ENCODE measurements at places on chromosomes 3 and 15.

DNA sequence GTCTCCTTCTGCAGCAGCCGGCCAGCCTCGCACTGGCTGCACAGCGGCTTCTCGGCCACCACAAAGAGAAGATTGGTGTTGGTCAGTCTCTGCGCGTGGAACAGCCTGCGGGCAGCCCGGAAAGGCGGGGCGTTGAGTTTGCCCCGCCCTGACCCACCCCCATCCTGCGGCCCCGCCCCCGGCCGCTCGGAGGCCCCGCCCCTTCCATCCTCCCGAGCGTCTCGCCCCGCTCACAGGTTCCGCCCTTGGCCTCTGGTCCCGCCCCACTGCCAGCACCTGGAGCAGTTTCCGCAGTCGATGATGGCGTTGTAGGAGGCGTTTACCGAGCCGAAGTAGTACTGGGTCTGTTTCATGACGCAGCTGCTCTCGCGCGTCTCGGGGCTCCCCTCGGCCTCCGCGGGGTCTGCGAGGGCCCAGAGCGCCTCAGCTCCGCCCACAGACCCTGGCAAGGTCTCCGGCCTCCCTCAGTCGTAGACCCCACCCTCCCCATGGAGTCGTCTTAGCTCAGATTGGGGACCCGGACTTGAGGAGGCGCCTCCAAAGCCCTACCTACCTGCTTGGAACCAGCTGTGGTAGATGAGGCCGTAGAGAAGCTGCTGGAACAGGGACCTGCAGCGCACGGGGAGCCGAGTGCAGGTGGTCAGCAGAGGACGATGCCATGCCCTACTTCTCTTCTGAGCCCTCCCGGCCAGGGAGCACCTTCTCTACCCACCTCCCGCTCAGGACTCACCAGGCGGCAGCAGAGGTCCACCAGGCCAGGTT lies 5.9 kb upstream of the TMEM115 start:
- DNase-seq, result peak; percentile 94

DNA sequence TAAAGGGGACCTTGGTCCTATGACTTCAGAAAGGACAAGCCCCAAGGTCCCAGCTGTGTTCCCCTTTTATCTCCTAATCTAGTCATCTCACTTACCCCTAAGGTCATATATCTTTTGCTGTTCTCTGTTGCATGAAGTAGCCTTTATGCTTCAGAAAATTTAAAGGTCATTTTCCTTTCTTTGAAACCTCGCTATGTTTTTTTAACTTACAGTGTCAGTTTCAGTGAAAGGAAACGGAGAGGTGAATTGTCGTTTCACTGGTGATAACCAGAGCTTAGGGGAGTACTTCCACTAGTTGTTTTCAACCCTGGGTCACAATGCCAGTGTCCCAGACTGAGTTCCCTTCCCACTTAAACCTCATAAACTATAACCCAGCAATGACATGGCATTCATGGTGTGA lies 357.4 kb downstream of the GAP43 start:
- DNase-seq, result no peak

- DNase-seq, result no peak
These were observed 21.3 kb downstream of the POC1A start for GRCh38 chr3:52132930-52133329.

DNA sequence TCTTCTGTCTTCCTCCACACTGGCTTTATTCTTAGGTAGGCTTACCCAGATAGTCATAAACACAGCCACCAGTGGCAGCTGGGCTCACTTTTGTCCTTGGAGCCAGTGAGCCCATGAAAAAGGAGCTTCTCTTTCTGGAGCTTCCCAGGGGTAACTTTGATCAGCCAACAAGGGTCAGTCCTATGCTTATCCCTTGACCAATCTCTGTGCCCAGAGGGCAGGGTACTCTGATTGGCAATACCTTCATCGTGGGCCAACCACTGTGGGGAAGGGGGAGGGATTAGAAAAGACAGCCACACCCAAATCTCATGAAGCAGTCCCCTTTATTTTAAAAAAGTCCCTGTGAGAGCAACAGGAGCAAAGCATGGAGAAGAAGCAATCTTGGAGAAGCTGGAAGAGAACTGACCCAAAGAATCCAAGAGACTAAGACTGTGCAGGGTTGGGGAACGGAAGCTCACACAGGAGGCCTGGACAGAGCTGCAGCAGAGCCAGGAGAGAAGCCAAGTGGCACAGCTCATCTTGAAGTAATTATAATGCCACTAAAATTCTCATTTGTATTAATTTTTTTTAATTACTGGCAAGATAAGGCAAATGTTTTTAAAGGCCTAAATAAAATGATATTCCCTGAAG lies 70.4 kb downstream of the SSUH2 start:
- DNase-seq, result no peak

GRCh38 chr15:65146438-65146837 lies 12.8 kb upstream of the PDCD7 start:
- DNase-seq, result no peak

- DNase-seq, result no peak
These were observed 556.2 kb upstream of the SUCLG2 start for GRCh38 chr3:68210635-68211034.

DNA sequence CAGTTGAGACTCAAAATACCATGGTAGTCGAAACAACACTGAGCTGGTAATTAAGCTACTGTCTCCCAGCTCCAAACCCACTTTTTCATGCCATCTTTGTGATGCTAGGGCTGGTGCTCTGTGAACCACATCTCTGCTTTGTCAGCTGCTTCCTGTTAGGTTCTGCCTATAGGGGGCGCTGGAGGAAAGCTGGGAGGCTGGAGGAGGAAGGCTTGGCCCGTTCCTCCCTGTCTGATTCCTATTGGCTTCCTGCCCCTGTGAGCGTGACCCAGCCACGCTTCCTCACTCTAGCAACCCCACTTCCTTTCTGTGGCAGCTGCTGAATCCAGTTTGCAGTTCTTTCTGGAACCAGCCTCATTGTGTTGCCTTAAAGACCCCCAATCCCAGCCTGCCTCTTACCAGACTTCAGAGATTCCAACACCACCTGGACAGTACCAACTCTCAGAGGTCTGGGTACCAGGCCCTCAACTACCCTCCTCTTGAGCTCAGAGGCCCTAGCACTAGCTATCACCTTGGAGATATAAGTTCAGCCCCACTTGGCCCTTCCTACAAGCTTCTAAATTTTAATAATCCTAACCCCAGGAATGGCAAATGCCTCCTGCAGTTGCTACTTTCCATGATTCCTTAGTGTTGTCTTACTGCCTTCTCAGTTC lies 120.9 kb downstream of the ERC2 start:
- no peak for DNase-seq

DNA sequence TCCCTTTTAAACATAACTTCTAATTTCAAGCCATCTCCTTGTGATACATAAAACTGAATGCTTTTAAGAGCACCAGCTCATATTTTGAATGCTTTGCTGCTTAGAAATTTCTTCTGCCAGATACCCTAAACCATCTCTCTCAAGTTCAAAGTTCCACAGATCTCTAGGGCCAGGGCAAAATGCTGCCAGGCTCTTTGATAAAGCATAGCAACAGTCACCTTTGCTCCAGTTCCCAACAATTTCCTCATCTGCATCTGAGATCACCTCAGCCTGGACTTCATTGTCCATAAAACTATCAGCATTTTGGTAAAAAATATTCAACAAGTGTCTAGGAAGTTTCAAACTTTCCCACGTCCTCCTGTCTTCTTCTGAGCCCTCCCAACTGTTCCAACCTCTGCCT lies 17.5 kb downstream of the OSTN start:
- DNase-seq, result no peak

DNA sequence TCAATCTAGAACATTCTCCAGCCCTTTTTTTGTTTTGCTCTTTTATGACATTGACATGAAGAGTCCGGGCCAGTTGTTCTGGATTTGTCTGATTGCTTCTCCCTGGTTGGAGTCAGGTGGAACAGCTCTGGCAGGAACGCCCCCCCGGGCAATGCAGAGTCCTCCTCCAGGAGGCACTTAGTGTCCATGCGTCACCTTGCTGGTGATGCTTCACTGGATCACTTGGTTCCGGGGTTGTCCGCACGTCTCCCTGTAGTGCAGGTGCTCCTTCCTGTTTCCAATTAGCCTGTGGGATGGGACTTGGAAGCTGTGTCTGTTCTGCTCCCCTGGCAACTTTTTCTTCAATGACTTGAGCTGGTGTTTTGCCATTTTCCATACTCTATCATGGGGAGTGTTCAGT lies 9.8 kb downstream of the CSK start:
- DNase-seq, result no peak

GRCh38 chr3:16484984-16485383 lies 28.5 kb downstream of the RFTN1 start:
- DNase-seq, result no peak

GRCh38 chr15:95624616-95625361 lies 705.7 kb upstream of the NR2F2 start:
- DNase-seq, result no peak

DNA sequence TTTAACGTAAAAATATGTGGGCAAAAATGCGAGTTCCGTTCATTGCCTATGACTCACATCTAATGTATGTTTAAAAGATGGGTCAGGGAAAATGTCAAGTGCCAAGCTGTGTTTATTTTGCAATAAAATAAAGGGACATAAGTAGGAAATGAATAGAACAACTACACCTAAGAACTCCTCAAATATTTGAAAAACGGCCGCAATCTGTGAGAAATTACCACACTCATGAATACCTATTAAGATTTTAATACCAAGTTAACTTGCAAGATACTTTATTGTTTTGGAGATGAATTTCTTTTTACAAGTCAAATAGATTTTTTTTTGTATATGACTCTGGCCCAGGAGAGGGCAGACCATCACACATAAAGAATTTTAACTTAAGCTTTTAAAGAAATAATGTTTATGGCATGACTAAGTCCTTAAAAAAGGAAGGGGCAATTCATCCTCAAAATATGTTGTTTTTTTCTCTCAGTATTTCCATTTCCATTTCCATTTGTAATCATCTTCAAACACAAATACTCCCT lies 152.7 kb downstream of the SUCNR1 start:
- DNase-seq, result no peak

- no peak for DNase-seq
These were observed 85.4 kb upstream of the ABHD2 start for GRCh38 chr15:89002830-89003229.

DNA sequence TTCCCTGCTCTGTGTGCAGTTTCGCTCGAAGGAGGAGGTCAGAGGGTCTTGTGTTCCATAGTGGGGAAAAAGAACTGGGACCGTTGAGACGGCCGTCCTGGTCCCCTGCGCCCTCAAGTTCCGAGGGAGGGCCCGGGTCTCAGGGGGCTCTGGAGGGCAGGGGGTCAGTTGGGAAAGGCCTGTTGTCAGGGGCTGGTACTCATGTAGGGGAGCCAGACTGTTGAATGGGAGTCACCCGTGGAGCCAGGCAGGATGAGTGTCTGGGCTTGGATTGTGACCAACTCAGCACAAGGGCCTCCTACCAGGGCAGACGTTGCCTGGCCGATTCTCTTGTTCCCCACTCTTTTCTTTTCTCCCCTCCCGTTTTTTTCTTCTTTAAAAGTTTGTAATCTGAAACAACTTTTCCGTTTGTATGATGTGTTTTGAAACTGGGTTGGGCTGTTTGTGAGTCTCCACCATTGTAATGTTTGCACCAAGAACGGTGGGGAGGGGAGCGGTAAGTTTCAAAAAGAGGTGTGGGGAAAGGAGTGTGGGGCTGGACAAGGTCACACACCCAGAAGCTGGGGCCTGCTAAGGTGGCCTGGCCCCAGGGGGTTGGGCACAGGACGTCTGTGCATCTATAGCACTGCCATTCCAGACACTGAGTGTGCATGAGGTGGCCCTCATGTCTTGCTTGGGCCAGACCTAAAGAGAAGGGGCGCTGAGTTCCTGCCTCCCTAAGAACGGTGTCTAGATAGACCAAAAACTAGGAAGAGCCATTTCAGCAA lies 1.1 kb downstream of the CMTM7 start:
- DNase-seq, result no peak

DNA sequence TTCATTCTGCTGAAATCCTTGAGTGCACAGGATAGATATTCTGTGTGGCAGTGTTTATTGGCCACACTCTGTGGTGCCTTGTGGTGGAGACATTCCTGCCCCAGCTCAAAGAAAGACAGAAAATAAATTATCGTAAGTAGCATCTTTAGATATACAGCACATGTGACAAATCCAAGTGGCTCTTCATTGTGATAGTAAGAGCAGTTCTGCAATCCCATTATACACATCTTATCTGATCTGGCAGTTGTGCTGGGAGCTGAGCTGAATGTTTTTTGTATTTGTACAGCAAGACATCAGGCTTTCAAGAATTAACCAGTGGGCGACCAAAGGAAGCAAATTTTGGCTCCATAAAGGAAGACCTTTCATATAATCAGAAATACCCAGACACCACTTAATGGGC lies 235.3 kb upstream of the MRPL3 start:
- no peak for DNase-seq

- DNase-seq, result no peak
These were observed 36.9 kb downstream of the LRIG1 start for GRCh38 chr3:66463730-66464511.

- no peak for DNase-seq
These were observed 11.5 kb downstream of the TLR9 start for GRCh38 chr3:52213901-52214300.

- no peak for DNase-seq
These were observed 97.8 kb downstream of the DNAH12 start for GRCh38 chr3:57446318-57446841.

GRCh38 chr3:4719046-4719501 lies 225.9 kb downstream of the ITPR1 start:
- DNase-seq, result no peak

- peak; percentile 94 for DNase-seq
These were observed 433.8 kb upstream of the CBLB start for GRCh38 chr3:106302451-106303221.

DNA sequence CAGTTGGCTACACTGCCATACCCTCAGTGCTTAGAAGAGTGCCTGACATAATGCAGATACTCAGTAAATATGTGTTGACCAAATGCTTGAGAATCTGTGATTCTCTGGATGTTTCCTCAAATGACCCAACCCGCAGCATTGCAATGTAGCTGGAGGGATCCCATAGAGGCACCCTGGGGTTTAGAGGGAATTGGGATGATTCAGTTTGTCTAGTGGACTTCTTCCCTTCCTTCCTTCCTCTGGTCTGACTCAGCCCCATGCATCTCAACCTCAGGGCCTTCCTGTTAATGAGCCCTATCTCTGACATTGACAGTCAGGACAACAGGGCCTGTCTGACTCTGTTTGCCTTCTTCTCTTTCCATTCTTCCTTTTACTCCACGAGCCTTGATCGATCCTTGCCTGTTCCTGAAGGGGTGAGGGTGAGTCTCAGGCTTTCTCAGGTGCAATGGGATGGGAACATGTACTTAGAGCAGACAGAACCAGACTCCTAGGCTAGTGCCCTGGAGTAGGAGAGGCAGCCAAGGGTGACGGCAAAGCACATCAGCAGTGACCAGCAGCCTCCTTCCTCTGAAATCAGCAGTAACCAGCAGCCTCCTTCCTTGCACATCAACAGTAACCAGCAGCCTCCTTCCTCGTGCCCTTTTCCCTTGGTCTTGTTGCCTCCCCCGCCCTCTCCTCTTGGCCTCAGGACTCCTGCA lies 78.2 kb downstream of the DGKG start:
- no peak for DNase-seq

- DNase-seq, result no peak
These were observed 25.8 kb downstream of the NPTN start for GRCh38 chr15:73607405-73607804.

DNA sequence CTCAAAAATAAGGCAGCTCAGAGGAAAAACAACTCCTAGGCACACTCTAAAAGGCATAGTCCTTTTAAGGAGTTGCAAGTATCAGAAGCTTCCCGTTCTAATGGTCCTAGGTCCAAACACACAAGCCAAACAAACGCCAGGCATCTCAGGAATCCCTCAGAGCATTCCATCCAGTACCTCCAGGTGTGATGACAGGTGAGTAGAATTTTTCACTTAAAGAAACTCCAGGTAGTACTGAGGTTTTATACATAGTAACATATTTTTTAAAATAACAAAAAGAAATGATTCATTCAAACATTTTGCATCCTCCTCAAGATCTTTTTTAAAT lies 1092.3 kb downstream of the TUSC7 start:
- no peak for DNase-seq

GRCh38 chr15:73865904-73866303 lies 7.5 kb upstream of the TBC1D21 start:
- DNase-seq, result no peak
